ENCODE measurements at places on chromosomes 2 and 18.

GRCh38 chr2:43542285-43542933 lies 53.4 kb downstream of the THADA start:
- DNase-seq: no peak

- no peak for DNase-seq
These were observed 316.3 kb downstream of the AGPS start for GRCh38 chr2:177708660-177709444.

DNA sequence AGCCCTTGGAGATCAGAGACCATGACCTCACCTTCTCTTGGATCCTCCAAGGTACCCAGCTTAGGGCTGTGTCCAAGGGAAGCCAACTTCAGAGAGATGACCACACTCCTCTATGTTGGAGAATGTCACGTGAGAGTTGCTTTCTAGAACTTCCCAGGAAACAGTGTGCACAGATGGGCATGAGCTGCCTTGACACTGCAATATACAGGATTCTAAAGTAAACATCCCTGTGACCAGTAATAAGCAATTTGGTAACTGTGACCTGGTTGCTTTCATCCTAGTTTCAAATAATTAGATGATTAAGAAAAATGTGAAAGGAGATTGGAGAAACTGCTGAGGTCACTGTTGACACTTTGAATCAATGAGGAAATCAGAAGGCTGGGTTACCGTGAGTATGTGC lies 181.1 kb upstream of the EPAS1 start:
- no peak for DNase-seq

DNA sequence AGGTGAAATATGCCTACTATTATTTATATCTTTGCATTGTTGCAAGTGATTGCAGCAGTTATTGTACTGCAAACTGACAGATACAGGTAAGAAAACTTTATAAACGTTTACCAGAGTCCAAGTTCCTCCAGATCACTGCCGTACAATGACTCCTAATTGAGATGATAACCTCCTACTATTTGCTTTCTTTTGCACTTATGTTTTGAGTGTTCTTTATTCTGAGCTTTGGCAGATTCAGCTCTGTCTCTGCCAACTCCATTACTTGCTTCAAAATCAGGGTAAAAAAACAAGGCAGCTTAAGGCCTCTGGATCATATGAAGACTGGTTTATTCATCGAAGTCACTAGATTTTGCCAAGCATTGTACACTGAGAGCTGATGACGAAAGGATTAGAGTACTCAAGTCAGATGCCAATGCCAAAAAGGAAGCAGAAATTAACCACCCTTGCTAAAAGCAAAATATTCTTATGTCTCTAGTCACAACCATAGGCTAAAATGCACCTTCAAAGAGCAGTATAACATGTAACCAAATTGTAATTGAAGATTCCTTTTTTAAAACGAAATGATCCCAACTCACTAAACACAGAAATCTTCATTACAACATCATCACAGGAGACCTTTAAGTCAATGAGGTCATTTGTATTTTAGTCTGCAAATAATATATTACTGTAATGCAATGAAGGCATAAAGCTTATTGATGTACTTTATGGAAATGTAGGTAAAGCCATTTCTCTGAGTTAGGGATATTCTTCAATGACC lies 10.5 kb upstream of the IKZF2 start:
- DNase-seq: no peak

- DNase-seq: no peak
These were observed 5.1 kb upstream of the MTERF4 start for GRCh38 chr2:241107031-241107783.

DNA sequence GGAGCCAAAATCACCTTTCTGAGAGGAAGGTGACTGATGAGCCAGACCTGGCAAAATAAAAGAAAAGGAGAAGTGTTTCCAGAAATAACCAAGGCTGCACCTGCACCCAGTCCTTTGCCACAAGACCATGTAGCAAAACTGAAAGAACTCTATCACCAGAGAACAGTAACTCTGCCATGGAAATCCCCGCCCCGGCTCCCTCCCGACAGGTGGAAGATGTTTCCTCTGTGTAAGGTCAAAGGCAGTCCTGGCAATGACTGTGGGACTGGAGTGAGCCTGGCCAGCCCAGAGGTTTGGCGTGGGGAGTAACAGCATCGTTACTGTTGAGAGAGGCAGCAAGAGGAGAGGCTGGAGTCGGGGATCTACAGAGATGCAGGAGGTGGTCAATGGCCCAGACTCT lies 42.3 kb downstream of the SPRED2 start:
- DNase-seq: no peak

DNA sequence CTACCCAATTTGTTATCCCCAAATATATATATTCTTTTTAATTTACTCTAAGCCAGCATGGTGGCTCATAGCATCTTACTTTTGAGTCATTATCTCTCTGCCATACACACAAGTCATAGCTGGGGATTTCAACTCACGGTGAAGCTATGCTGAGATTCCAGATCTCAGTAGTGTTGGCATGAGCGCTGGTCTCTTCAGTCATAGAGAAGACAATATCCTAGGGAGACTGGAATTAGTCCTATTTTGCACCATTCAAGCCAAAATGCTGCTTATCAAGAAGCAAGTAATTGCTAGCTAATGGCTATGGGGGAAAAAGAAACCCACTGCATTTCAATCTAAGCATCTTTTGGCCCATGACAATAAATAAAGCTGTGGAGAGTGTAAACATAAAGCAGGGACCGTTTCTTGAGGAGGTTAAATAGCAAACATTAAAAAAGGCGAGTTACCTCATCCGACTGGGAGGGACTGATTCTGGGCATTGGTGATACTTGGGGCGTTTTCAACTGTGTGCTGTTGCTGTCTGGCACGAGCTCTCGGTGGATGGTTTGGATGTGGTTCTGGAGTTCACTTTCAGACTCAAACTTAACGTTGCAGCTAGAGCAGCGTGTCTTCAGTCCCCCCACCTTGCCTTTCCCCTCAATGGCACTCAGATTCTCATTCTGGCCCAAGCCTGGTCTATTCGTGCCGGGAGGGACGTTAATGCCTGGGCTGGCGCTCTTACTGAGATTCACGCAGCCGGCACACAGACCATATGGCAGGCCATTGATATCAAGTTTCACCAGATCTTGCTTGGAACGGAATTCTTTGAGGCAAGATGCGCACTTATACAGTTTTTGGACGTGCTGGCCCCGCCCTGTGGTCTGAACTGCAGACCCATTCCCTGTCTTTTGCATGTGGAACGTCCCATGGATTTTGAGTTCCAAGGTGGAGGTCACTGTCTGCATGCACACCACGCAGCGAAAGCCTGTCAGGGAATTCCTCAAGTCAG lies 127.8 kb downstream of the ZNF521 start:
- DNase-seq: no peak

DNA sequence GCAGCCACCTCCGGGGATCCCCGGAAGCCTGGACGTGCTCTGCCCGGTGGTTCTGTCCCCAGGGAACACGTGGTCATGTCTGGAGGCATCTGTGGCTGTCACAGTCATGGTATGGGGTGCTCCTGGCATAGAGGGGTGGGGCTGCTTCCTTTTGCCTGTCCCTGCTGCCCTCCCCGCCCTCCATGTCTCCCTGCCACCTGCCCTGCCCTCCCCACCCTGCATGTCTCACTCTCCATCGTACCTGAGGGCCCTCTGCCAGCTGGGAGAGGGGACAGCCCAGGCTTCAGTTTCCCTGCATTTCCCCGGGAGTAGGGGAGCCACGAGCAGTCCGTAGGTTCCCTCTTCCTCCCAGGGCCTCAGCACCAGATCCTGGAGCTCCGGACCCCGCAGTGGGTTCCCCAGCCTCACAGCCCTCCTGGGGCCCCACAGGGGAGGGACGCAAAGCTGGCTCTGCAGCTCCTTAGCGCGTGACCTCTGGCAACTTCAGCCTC lies 90.0 kb upstream of the CTDP1 start:
- no peak for DNase-seq

DNA sequence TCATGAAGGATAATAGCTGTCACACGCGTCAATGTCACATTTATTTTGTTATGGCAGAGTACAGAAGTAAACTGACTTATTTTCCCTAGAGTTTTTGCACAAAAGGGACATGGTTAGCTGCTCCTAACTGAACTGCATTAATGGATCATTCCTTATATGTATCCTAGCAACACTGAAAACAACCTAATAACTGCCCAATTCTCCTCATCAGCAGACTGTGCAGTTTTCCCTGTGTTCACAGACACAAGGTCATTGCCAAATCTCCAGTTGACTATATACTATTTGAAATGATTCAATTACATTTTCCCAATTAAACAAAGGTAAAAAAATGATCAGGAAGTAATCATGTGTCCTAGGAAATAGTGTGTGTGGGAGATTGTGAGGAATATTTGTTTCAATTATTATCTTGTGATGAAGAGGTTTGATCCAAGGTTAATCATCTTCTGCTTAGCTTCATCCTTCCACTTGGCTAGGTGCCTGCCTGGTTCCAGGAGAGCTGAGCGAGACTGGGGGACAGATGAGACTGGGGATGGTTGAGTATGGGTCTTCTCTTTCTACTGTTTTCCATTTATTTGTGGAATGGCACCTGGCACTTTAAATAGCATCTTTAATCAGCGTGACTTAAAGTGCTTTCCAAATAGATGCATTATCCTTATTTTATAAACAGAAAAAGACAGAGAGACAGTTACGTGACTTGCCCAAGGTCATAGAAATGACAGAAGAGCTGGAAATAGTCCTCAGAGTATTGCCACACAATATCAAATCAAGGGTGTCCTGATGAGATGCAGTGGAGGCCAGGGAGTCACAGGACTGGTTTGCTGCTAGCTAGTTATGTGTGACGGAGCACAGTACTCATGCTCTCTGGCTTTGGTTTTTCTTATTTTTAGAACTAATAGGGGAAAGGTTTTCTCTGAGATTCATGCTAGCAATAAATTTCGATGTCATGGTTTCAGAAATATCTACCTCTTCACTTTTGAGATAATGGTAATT lies 335.6 kb downstream of the PIK3C3 start:
- no peak for DNase-seq

DNA sequence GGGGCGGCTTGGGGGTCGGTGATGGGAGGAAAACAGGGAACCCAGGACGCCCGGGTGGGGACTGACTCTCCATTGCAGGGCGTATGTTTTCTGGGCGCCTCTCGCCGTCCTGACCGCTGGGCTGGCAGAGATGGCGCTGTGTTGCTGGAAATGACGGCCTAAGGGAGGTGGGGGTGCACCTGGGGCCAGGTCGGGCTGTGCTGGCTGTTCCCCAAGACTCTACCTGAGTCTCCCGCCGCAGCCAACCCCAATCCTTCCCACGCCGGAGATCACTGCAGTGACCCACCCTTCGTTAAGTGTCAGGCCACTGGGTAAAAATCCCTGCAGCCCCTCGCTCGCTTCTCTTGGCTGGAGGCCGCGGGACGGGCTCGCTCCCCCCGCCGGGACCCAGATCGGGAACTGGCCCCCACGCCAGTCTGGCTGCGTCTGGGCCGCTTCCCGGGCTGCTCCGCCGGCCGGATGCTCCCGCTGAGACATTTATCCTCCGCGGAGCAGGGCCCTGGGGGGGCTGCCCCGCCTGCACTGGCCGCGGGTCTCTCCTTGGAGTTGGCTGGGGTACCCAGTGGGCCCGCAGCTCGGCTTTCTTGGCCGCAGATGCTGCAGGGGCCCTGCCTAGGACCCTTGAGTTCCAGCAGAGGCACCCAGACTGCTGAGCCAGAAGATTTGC lies 7.8 kb upstream of the ARMC9 start:
- DNase-seq: no peak

GRCh38 chr2:29113027-29113686 lies 2.1 kb upstream of the CLIP4 start:
- DNase-seq: no peak

DNA sequence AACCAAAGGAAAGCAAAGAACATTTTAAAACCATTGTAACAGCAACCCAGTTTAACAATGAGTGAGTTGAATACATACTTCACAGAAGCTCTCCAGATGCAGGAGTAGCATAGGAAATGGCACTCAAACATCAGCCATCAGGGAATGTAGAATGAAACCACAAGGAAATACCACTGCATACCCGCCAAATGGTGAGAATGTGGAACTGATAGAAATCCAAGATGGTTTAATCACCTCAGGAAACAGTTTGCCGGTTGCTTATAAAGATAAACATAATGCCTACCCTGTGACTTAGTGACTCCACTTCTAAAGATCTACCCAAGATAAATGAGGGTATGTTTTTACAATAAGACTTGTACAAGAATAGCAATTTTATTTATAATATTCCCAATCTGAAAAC lies 132.0 kb downstream of the GALNT1 start:
- DNase-seq: no peak

DNA sequence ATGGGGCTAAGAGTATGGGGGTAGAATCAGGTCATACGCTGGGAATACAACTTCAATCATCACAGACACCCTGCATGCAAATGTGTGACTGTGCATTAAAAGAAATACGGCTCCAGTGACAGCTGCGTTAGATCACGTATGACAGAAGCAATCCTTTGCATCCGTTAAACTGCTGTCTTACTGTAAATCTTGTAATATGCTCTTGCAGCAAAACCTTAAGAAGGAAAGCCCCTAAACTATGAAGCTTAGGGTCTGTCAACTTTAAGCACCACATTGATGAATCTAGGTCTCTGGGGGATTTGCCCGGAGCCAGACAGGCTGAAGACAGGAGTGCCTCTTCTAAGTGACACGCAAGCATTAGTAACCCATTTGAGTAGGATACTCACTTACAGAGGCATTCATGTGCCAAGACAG lies 84.7 kb upstream of the EML6 start:
- DNase-seq: no peak

GRCh38 chr2:167692191-167692590 lies 555.2 kb downstream of the STK39 start:
- no peak for DNase-seq

DNA sequence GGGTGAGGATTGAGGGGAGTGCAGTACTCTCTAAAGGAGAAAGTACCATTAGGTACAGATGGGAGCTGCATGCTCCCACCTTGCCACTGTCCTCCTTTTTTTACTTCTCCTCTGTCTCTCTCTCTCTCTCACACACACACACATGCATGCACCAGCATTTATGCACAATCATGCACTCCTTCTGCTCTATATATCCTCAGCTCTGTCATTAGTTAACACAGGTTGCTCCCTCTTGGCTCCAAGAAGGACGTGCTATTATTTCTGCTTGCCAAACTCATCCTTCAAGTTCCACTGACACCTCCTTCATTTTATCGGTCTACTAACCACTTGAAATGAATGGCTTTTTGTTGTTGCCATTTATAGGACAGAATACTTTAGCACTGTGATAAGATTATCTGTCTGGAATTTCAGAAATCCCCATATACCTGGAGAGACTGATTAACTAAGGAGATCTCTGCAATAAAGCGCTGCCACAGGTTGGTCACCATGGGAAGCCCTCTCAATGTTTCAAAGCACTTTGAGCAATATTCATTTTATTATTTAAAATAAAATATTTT lies 178.5 kb upstream of the TRIB2 start:
- no peak for DNase-seq

- DNase-seq: no peak
These were observed 71.1 kb downstream of the ARHGEF33 start for GRCh38 chr2:38960609-38961320.

DNA sequence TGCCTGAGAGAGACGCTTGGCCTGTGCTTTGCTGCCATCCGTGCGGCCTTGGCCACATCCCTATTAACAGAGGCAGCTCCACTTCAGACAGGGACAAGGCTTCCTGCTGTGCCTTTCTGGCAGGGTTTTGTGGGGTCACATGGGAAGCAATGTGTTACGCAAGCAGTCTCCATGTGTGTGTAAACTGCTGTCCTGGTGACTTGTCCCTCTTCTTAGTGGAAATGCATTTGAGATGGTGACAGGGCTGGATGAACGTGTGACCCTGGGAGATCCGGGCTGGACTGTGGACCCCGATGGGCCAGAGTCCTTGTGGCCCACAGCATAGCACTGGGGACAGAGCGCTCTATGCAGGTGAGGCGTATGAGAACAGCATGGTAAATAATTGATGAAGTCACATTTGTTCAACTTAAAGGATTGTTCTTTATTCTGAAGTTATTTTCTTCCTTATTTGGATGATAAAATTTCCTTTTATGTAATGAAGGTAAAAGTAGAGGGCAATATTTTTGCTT lies 23.2 kb downstream of the ASB1 start:
- no peak for DNase-seq

Measured in GDM1 (cell line).